Psoas muscle (tissue), 8 donors: ENCODE measurements at places on chromosomes 12 and 14. TPM values are rescaled to one million over a fixed set of nuclear protein-coding genes. Genes with fewer than 3 reads are reported as not detected.

TDRD9 gene
- total RNA-seq, result 0.29 TPM

RDH12 gene
- total RNA-seq, result not detected

PMEL gene
- total RNA-seq, result not detected

KRT83 gene
- total RNA-seq, result not detected

NOS1 gene
- 12.1 TPM for total RNA-seq

DNA sequence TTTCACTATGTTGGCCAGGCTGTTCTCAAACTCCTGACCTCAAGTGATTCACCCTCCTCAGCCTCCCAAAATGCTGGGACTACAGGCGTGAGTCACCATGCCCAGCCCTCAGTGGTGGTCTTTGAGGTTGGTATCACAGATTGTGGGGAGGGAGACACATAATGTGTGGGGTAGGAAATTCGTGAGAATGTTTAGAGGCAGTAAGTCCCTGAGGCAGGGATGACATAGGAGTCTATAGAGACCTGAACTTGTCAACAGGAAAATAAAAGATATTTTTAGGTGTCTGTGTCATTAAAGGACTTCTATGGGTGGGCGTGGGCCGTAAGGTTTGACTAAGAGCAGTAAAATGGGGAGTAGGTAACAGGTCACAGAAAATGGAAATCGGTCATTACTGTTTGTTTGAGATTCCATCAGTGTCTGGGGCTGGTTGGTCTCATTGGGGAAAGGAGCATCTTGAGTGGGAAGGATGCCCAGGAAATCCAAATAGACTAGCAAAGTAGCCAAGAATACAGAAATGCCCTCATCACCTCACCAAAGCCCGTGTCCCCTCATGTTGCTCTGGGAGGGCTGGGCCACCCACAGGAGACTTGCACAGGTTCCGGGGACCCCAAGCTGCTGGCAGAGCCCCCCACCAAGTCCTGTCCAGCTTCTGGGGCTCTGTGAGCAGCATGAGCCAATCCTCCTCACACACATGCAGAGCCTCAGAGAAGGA is 63.6 kb upstream of the BCL2L14 start:
- H3K27me3 ChIP-seq, result no peaks in the 10 kb centered on the region
- H3K27ac ChIP-seq, result no peak overlapping the region
- no peaks in the 10 kb centered on the region for H3K4me1 ChIP-seq
- no peak for DNase-seq
- no peak overlapping the region for H3K4me3 ChIP-seq

DNA sequence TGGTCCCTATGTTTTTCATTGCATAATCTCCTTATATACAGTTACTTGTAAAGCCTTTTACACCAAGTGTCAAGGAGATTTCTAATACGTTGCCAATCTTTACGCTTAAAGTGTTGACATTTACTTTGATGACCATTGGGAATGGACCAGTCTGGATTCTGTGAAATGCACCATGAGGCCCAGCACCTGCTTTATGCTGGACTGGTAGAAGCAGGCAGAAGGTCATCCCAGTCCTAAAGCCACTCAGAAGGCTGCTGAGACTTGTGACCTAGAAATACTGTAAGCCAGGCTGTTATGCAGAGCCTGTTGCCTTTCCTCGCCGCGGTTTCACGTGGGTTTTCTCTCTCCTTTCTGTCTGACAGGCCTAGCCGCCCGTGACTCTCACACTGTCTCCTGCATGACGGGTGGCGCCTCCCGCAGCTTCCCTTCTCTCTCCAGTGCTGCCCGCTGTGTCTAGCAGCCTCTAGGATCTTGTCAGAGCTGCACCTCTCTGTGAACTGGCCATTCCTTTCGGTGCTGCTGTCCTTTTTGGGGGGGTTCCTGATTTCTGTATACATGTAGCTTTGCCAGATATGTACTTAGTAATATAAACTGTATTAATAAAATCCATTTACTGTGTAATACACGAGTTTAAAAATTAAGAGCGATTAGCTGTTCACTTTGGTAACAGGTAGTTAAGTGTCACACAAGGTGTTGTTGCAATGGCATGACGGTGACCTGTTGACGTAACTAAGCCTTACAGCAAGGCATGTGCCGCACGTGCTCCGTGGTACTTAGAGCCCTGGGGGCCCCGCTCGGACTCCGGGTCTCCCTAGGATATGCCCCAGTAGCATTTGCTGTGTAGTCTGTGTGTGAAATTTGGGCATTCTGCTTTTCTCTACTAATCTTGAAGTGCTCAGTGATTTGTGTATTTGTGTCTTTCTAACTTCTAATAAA is 29.7 kb downstream of the XRCC3 start:
- no peaks in the 10 kb centered on the region for H3K27me3 ChIP-seq
- no peak for DNase-seq
- H3K4me3 ChIP-seq, result no peak overlapping the region

GRCh38 chr12:53172352-53172751 is 8.2 kb upstream of the ZNF740 start:
- DNase-seq, result no peak
- no peaks in the 10 kb centered on the region for H3K36me3 ChIP-seq
- no peaks in the 10 kb centered on the region for H3K4me1 ChIP-seq
- H3K27me3 ChIP-seq, result no peaks in the 10 kb centered on the region
- H3K27ac ChIP-seq, result no peak overlapping the region

- no peaks in the 10 kb centered on the region for H3K36me3 ChIP-seq
- peaks cover 1% of the 10 kb centered on the region for H3K27me3 ChIP-seq
- H3K4me3 ChIP-seq, result no peak overlapping the region
- no peaks in the 10 kb centered on the region for H3K4me1 ChIP-seq
- no peak overlapping the region for H3K27ac ChIP-seq
Measured at GRCh38 chr12:34212651-34213050, 190.4 kb downstream of the ALG10 start.

DNA sequence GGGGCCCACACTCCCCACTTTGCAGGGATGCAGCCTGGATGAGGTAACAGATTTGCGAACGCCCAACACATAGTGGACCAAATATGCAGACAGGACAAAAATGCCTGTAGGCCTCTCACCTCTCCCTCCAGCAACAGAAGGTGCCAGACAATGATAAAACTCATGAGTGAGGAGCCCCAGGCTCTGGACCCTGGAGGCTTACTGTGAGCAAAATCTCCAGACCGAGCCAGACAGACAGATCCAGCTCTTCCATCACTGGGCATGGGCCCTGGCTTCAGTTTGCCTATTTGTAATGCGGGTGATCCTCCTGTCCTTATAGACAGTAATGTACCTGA is 42.3 kb downstream of the IRF2BPL start:
- no peak overlapping the region for H3K4me3 ChIP-seq
- no peaks in the 10 kb centered on the region for H3K27me3 ChIP-seq
- H3K27ac ChIP-seq, result no peak overlapping the region
- no peaks in the 10 kb centered on the region for H3K4me1 ChIP-seq
- DNase-seq, result no peak

DNA sequence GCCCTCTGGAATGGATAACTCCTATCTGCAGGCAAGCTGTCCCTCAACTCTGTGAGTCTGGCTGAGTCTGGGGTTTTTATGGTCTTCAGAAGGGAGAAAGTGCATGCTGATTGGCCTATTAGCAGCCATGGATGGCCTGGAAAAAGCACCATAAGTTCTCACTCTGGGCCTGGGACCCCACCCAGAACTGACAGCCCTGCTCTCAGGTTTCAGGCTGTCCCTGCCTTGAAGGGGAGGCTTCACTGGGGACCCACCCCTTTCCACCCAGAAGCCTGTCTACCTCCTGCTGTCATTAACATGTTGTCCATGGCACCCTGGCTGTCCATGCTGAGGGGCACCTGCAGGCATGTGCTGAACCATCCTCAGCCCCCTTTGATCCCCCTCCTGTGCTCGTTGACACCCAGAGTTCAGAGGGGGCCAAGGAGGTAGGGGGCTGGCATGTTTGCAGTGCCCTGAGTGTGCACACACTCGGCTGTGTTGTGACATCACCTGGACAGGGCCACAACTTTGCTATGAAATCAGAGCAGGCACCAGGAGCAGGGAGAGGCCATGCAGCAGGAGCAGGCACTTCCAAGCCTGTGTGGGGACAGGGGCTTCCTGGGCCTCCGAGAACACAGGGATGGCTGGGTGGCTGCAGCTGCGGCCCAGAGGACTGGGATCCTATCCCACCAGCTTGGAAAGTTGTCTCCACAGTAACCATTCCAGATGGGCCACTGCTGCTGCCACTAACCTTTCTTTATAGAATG is 84.7 kb downstream of the ACSS3 start:
- peaks cover 30% of the 10 kb centered on the region for H3K36me3 ChIP-seq
- no peaks in the 10 kb centered on the region for H3K4me1 ChIP-seq
- no peaks in the 10 kb centered on the region for H3K27me3 ChIP-seq
- DNase-seq, result no peak

DNA sequence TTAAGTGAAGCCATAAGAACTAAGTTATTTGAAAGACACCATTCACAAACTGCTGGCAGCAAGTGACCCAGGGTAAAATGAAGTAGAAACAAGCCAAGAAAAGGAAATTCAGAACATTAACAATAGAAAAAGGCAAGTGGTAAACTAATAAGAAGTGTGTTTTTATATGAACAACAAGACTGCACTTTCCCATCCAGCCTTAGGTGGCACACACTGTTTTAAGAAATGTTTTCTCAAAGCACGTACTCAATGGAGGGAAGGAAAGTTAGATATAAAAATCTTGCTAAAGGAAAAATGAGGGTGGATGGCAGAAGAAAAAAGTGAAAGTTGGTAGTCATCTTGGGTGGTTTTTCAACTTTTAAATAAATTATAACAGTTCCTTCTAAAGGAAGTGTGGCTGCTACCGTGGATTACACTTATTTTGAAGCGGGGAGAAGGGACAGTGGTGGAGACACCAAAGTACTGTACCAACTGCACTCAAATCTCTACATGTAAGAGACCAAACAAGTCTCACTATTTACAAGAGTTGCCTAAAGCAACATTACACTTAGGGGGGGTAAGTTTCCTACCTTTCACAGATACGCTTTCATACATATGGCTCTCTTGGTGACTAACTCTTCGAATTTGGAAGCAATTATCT is 58.8 kb downstream of the SEL1L start:
- H3K4me3 ChIP-seq, result no peak overlapping the region
- no peaks in the 10 kb centered on the region for H3K27me3 ChIP-seq
- H3K27ac ChIP-seq, result peak overlapping the region; percentile 1
- H3K4me1 ChIP-seq, result peaks cover 16% of the 10 kb centered on the region

DNA sequence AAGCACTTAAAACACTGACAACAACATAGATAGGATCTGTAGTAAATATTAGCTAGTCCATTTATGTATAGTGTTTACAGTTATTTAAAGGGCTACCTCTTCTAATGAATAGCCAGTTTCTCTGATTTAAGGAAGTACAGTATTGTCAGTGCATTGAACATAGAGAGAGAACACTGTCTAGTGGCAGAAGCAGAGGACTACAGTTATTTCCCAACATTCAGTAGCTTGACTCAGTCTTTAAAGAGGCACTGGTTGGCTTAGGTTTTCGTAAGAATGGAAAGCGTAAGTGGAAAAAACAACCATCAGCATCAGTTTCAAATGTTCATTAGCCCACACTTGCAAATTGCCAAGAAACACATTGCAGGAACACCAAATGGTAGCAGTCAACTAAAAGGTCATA is 125.0 kb upstream of the HMGA2 start:
- H3K4me1 ChIP-seq, result no peaks in the 10 kb centered on the region
- no peak overlapping the region for H3K4me3 ChIP-seq
- H3K27me3 ChIP-seq, result no peaks in the 10 kb centered on the region
- no peaks in the 10 kb centered on the region for H3K36me3 ChIP-seq
- H3K27ac ChIP-seq, result no peak overlapping the region

GRCh38 chr14:88340357-88340756 is 17.3 kb upstream of the KCNK10 start:
- H3K27me3 ChIP-seq, result no peaks in the 10 kb centered on the region
- H3K27ac ChIP-seq, result no peak overlapping the region
- no peaks in the 10 kb centered on the region for H3K36me3 ChIP-seq
